ENCODE measurements at places on chromosomes 3 and 15.

DNA sequence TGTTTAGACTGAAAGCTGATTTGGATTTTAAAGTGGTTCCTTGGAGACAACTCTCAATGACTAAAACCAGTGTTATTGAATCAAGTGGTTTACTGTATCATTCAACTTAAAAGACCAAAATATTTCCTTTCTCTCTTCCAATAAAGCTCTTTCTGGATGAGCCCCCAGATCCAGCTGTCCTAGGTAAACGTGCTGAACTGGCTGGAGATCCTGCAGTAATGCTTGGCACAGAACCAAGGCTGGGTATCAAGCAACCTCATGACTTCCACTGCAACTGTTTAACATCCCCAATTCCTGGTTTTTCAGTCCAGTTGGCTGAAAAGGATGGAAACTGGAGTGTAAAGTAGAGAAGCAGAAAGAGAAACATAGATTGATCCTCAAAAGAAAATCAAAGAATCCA lies 28.9 kb downstream of the SEC22C start:
- DNase-seq = no peak

GRCh38 chr15:70336425-70337009 lies 238.8 kb upstream of the TLE3 start:
- no peak for DNase-seq

DNA sequence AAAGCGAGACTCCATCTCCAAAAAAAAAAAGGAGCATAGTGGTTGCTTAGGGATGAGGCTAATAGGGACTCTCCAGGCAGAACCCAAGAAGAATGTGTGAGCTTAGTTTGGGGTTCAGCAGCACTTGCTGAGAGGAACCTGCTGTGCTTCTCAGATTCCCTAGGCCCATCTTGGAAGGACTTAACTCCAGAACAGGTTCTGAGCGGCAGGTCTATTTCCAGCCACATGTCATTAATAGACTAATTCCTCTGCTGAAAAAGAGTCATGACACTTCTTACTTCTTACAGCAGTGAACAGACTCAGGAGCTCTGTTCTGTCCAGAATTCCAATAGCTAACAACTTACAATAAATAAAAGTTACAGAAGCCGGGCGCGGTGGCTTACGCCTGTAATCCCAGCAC lies 22.5 kb downstream of the RHOA start:
- no peak for DNase-seq

GRCh38 chr3:171695426-171695825 lies 114.9 kb downstream of the PLD1 start:
- DNase-seq = no peak

- peak; percentile 81 for DNase-seq
These were observed 187.7 kb downstream of the SATB1 start for GRCh38 chr3:18237251-18238005.

GRCh38 chr15:62822228-62822627 lies 220.3 kb upstream of the TPM1 start:
- DNase-seq = no peak

- DNase-seq = peak; percentile 93
These were observed 77.8 kb upstream of the HES1 start for GRCh38 chr3:194058189-194058571.

DNA sequence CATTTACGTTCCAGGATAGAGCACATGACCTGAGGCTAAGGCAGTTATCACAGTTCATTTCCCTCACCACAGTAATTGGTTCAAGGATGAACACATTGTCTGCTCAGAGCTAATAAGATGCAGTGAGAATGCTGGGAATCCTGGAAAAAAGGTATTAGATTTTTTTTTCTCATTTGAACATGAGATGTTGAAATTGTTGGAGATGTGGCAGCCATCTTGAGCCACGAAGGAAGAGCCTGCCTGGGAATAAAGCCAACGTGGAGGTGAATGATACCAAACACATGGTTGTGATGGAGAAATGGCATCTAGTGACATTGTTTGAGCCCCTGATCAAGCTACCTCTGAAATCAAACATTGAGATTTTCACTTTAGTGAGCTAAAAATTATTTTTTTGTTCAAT lies 16.0 kb upstream of the STT3B start:
- DNase-seq = no peak

DNA sequence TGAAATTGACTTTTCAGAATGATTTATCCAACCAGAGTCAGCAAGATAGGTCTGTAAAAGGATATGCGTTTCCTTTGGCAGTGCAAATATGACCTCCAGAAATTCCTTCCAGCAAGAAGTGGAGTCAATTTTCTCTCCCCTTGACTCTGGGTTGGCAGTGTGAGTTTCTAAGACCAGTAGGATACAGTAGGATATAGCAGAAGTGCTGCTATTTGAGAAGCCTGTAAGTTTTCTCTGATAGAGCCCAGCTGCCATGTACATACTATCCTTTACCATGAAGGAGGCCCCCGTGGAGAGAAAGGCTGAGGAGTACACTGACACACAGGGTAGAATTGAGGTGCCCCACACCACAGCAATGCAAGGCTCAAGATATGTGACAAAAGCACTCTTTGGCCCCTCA lies 409.1 kb upstream of the PDZRN3 start:
- no peak for DNase-seq

GRCh38 chr3:72223116-72223515 lies 438.2 kb upstream of the PROK2 start:
- DNase-seq = no peak

GRCh38 chr3:135989242-135989641 lies 23.7 kb downstream of the PPP2R3A start:
- DNase-seq = no peak

DNA sequence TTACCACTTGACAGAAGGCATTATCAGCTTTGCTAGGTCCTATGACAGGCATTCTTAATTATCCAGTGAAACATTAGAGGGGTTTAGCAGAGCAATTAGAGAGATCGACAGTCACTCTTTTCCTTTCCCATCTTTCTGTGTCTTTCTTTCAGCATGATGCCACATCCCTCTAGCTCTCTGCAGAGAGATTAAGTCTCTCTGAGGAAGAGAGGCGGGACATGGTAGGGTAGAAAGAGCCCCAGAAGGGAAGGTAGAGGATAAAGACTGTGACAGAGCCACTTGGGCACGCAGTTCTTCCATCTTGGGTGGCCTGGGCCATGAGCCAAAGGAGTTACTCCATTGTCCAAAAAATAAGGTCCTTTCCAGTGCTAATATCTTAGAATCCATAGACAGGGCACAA lies 55.8 kb downstream of the HHLA2 start:
- DNase-seq = no peak

GRCh38 chr3:54681706-54682105 lies 246.2 kb downstream of the LRTM1 start:
- no peak for DNase-seq

DNA sequence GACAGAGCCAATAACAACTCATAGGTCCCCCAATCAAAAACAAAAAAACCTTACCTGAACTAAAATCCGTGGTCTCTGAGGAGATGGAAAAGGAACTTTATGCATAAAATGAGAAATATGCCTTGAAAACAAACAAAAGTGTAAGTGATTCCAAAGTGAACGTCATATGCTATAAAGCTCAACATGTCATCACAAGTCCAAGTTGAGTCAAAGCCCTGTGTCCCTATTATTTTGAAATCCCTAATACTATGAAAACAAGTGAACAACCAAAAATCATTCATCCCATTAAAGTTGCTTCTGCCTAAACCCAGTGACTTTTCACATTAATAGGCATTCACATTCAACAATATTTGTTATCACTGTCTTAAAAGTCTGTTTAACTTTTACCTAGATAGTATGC lies 59.4 kb downstream of the DENND4A start:
- DNase-seq = no peak

All from NCI-H1105 treated with DMSO at 0.1 percent for 48 hours (cell line).